Activated naive CD8-positive, alpha-beta T cell treated with anti-CD3 and anti-CD28 coated beads, Interleukin-2, amount 50 U/mL, for 16 hours (primary cell): ENCODE measurements at places on chromosomes 1 and 21.

DNA sequence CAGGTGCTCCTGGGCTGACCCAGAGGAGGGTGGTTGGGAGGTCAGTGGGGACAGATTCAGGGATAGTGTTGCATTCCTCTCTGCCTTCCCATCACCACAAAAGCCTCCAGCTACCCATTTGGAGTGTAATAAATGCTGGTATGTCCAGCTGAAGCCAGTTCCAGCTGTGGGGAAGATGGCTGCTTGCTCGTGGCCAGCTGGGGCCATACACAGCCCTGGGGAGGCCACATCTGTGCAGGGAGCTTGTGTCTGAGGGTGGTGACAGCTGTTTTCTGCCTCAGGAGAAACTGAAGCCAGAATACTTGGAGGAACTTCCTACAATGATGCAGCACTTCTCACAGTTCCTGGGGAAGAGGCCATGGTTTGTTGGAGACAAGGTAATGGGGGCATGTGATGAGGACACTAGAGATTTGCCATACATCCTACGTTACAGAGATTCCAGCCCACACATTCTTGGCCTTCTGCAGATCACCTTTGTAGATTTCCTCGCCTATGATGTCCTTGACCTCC, 2.7 kb downstream of the GSTM4 start:
- no peak for DNase-seq

GRCh38 chr1:228381356-228381755, 25.3 kb downstream of the TRIM11 start:
- no peak for DNase-seq

- no peak for DNase-seq
Measured at GRCh38 chr1:31433396-31433930, 20.4 kb downstream of the SERINC2 start.

- DNase-seq = no peak
Measured at GRCh38 chr21:28298251-28298672, 694.4 kb downstream of the LTN1 start.

DNA sequence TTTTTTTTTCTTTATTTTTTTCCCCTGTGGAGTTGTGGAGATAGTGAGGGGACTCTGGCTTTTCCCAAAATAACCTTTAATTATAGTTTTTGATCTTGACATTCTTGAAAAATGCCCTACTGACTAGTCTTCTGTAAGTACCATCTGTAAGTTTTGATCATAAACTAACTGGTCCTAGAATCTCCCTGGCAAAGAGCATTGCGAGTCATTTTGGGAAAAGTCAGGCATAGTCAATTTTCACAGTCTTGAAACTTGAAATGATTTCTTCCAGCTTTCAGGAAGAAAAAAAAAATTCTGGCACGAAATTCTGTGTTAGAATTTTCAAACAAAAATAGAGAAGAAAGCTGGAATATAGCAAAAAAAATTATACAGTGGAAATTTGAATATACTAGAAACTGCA, 181.2 kb upstream of the SNX7 start:
- no peak for DNase-seq

GRCh38 chr1:2611621-2612437, 21.0 kb downstream of the MMEL1 start:
- DNase-seq = no peak

DNA sequence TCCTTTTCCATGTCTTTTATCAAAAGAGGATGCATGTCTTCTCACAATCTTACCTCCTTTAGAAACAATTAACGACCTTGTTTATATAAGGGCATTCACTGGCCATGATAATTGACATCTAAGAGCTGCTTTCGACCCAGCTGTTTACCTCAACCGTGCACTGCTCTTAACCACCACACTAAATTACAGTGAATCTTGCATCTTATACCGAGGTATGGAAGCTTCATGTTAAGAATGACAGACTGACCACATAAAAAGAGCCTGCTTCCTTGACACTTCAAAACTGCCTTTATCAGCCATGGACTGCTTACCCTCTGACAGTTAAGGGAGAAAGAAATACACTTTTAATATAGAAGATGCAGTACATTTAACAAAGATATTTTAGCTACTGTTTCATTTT, 301.7 kb upstream of the LYPLAL1 start:
- no peak for DNase-seq

DNA sequence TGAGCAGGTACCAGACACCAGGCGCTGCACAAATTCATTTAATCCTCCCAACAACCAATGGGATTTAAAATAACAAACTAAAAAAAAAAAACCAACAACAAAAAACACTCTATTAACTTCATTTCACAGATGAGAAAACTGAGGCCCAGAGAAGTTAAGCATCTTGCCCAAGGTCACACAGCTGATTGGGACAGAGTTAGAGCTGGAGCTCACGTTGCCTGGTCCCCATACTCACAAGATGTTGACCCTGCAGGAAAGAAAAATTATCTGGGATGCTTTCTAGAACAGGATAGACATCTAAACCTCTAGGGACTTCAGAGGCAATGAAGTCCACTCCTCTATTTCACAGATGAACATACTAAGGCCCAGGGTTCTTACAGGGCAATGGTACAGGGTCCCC, 175.3 kb downstream of the PSMG1 start:
- no peak for DNase-seq

GRCh38 chr1:224432146-224432545, 2.5 kb downstream of the WDR26 start:
- no peak for DNase-seq

DNA sequence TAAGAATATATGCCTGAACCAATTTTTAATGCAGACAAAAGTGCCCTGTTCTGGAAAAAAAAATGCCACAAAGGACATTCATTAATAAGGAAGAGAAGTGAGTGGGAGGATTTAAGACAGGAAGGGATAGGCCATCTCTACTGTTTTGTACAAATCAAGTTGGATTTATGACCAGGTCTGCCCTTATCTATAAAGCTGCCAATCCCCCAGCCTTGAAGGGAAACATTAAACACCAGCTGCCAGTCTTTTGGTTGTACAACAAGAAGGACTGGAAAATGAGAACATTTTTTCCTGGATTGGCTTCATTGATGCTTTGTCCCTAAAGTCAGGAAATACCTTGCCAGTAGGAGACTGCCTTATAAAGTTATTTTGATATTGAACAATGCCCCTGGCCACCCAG, 444.0 kb downstream of the NPHP4 start:
- DNase-seq = no peak

- DNase-seq = no peak
Measured at GRCh38 chr1:57089855-57090254, 124.0 kb upstream of the C8B start.

DNA sequence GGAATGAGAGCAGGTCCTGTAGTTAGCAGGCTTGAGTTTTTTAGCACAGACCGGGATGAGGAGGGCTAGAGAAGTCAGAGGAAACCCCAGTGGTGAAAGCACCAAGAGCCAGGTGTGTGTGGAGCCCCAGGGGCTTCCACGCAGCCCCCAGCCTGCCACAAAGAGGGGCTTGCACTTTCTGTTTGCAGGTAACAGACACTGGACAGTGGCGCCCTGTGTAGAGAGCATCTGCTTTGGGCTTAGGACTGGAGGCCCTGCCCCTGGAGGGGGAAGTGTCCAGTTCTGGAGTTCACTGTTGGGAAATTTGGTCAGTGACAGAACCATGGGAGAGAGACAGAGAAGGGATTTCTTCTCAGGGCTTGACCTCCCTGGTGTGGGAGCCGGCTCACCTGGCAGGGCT, 19.5 kb downstream of the AGT start:
- no peak for DNase-seq

- DNase-seq = no peak
Measured at GRCh38 chr1:210696709-210697108, 368.0 kb downstream of the HHAT start.
